ENCODE measurements at places on chromosomes 16 and 17.

- no peak for DNase-seq
These were observed 32.3 kb downstream of the BRCA1 start for GRCh38 chr17:43092901-43093300.

DNA sequence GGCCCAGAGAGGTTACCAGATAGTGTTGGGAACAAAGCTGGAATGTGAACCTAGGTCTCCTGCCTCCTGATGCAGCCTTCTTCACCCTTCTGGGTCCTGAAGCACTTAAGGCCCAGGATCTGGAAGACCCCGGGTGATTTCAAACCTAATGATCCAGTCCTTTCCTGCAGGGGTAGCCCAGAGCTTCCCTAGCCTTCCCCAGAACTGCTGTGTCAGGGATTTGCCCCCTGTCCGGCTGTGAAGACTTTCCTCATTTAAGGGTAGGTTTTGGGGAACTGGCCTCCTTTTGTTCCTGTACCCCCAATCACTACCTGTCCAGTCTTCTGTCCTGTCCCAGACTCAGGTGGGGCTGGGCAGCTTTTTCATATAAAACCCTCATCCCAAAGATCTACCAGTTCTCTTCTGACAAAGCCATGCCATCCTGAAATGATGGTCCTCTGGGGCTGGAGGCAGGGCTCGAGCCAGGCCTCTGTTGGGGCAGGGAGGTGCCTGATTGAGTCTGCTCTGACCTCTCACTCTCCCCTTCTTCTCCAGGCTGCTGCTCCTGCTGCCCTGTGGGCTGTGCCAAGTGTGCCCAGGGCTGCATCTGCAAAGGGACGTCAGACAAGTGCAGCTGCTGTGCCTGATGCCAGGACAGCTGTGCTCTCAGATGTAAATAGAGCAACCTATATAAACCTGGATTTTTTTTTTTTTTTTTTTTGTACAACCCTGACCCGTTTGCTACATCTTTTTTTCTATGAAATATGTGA is 1.3 kb downstream of the MT1X start:
- no peak for DNase-seq

DNA sequence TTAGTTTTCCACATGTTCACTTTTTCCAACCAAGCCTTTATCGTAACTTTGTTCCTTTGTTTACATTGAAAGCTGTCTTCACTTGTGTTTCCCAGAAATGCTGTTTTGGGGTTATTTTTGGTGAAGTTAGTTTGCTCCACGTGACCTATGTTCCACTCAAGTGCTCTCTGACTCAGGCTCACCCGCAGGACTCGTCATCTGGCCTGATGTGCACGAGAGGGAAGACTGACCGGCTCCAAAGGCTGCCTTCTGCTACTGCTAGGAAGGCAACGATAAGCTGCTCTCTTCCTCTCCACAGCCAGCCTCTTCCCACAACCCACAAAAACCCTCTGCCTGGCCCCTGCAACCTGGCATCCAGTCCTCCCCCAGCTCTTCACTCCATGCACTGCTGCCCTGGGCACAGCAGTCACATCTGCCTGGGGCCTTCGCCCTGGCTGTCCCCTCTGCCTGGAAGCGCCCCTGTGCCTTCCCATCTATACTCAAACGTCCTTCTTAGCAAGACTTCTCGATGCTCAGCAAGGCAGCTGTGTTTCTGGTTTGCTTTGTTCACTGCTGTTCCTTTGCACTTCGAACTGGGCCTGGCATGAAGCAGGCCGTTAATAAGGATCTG is 28.0 kb downstream of the ZCCHC14 start:
- DNase-seq = peak; percentile 79

GRCh38 chr17:16943541-16944333 is 28.2 kb downstream of the TNFRSF13B start:
- no peak for DNase-seq

- DNase-seq = no peak
These were observed 16.4 kb downstream of the GJD3 start for GRCh38 chr17:40348136-40348504.

DNA sequence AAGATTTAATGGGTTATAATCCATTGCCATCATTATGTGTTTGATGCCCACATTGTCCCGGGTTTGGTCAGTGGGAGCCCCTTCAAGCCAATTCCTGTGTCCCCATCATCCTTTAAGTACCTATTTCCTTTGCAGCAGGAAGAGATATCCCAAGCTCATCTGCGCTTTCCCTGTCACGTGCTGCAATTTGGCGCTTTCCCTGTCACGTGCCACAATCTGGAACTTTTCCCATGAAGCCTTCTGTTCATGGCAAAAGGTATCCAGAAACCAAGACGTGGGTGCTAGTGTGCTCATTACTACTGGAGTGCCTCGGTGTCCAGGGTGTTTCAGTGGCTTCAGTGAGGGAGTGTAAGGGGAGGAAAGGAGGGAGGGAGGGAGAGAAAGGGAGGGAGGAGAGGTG is 168.5 kb downstream of the NPIPB11 start:
- DNase-seq = no peak

GRCh38 chr17:38967290-38967738 is at the start of gene FBXO47:
Gene FBXO47 (minus strand): TSS chr17:38967403. CDS start chr17:38963025, 4,378 bp downstream.
- peak; percentile 83 for DNase-seq

GRCh38 chr17:43467981-43468581 is 15.7 kb upstream of the DHX8 start:
- no peak for DNase-seq

DNA sequence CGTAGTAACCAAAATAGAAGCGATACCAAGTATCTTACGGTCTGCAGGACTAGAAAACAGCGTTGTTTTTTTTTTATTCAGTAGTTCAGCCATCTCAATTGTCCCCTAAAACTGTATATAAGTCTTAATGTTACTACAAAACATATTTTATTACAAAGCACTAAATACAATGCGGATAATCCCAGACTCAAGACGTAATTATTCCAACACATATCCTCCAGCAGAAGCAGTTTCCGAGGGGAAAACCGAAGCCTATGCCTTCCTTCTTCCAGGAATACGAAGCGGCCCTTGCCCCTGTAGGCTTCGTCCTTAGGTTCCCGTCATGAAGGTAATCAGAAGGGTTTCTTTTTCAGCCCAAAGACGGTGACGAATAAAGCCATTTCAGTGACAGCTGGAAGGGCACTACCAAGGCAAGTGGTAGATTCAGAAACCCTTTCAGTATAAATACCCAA is 2.3 kb downstream of the TMEM107 start:
- DNase-seq = no peak

DNA sequence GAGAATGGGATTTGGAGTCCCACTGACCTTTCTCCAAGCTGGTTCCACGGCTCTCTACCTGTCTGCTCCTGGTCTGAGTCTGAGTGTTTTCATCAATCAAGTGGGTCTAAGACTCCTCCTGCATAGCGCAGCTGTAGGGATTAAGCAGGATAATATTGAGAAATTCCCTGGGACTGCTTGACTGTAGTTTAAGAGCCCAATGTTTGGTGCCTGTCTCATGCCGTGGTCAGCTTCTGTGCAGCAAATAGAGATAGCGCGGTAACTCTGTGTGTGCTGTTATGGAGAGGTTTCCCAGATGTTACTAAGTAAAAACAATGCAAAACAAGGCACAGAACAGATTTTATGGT is 21.4 kb downstream of the RPTOR start:
- DNase-seq = no peak
